WTC11 (cell line): ENCODE measurements at places on chromosomes 12 and 14.
A peak's percentile ranks its signal among the peaks of the same experiment; 100 is the strongest.

DNA sequence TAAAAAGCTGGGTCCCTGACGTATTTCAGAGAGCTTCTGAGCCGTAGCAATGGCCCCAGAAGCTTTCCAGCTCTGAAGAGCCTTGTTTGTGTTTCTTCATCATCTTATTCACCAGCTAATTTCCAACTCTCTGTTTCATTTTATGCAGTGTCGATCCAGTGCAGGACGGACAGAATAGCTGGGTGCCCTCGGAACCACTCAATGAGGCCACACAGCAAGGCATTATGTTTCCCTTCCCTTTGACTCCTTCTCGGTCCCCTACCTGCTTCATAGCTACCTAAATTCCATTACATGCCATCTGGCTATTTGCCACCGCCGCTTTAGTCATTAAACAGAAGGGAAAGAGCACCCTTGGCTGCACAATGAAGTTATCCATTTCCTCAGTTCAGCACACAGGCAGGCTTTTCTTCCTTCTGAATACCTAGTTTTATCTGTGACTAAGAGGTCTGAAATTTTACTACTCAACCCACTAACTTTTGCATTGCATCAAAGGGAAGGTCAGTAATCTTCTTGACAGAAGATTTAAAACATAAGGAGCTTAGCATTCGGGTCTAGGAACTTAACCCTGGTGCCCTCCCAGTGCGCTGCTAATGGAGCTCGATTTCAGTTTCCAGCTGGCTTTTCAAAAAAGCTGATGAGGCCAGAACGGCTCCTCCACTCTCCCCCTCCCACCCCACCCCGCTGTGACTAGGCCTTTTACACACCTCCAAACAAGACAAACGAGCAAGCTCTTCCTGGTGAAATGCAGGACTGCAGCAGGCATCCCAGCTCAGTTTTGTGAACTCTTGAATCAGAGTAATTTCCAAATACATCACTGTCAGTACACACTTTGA is 176.8 kb downstream of the GXYLT1 start:
- DNase-seq = peak; percentile 37

DNA sequence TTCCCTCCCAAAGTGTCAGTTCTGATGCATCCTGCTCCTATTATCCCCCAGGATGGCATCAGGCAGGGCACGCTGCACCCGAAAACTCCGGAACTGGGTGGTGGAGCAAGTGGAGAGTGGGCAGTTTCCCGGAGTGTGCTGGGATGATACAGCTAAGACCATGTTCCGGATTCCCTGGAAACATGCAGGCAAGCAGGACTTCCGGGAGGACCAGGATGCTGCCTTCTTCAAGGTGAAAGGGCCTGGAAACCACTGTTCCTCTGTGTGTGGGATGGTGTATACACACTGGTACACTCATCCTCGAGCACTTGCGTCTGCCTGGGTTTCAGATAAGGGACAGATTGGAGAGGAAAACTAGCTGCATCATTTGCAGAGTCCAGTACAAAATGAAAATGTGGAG is 1.0 kb downstream of the IRF9 start:
- DNase-seq = no peak

DNA sequence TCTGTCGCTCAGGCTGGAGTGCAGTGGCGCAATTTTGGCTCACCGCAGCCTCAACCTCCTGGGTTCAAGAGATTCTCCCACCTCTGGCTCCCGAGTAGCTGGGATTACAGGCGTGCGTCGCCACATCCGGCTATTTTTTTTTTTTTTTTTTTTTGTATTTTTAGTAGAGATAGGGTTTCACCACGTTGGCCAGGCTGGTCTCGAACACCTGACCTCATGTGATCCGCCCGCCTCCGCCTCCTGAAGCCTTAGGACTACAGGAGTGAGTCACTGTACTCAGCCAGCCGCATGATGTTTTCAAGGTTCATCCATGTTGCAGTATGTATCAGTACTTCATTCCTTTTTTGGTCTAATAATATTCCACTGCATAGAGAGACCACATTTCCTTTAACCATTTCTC is 2.4 kb upstream of the RNF34 start:
- no peak for DNase-seq

- no peak for DNase-seq
These were observed 1.3 kb downstream of the BCL2L2 start for GRCh38 chr14:23307687-23308644.

DNA sequence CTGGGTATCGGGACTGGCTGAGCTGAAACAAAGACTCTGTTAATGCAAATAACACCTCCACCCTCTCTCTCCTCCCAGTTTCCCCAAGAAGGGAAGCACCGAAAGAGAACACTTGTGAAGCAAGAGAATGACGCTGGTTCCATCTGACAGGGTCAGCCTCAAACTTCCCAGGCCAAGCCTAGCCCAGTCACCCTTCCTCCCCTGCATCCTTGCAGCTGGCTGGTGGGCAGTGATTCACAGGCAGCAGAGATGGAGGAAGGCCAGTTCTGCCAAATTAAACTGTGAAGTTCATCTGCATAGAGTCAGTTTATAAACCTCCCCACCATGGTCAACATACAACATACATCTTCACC is 2.8 kb downstream of the LRRC74A start:
- no peak for DNase-seq

- no peak for DNase-seq
These were observed 61.0 kb upstream of the PTHLH start for GRCh38 chr12:28033538-28033915.

GRCh38 chr14:64244279-64244678 is 49.9 kb downstream of the ESR2 start:
- no peak for DNase-seq

DNA sequence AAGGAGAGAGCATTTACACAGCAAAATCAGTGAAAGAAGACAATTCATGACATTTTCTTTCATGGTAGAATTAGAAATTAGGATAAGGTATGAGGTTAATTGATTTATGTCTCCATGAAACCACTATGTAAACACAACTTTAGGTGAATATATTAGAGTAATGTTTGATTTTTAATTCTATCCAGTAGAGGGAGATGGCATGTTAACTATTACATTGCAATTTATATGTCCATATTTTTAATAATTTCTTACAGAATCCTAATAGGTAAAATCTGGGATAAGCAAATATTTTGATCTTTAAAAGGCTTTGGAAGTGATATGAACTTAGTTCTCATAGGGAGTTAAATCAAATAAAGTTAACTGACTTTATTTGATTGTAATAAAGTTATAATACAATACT is 373.4 kb upstream of the PDE3A start:
- no peak for DNase-seq

DNA sequence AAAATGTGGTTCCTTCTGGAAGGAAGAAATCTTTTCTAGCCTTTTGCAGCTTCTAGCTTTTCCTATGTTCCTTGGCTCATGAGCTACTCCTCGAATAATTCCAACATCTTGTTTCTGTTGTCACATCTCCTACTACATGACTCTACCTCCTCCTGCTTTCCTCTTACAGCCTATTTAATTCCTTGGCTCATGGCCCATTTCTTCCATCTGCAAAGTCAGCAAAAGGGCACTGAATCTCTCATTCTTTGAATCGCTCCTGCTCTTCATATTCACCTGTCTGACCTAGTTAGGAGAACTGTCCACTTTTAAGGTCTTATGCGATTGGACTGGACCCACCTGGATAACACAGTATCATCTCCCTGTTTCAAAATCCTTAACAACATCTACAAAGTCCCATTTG is 15.8 kb downstream of the PRKD1 start:
- DNase-seq = no peak

DNA sequence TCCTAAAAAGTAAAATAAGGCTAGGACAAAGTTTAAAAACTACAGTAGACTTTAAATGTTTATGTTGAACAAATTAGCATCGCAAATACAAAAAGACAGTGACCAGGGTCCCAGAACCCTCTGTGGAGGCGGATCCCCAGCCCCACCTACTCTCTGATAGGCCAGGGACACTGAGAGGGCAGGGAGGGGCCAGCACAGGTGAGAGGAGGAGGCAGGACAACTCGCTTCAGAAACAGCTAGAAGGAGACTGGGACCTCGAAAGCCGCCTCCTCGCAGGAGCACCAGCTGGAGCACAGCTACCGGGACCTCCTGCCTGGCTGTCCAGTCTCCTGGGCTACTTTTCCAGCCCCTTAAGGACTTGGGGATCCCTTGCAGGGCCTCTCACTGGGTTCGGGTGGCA is 992 bp downstream of the DNAH10 start:
- peak; percentile 76 for DNase-seq

DNA sequence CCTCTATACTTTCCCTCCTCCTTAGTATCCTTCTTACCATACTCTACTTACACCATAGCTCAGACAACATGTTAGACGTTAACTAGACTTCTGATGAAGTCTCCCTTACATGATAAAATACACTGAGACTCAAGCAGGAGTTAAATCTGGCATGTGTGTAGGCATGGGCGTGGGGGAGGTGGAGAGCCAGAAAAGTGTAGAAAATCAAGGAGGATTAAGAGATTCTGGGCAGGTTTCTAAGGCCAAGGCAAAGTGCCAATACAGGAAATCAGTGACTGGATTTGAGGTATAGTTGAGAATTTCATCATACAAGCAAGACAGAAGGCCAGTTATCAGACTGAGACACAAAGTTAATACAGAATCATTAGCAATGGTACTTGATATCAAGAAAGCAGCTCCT is 37.4 kb downstream of the EPS8 start:
- no peak for DNase-seq

DNA sequence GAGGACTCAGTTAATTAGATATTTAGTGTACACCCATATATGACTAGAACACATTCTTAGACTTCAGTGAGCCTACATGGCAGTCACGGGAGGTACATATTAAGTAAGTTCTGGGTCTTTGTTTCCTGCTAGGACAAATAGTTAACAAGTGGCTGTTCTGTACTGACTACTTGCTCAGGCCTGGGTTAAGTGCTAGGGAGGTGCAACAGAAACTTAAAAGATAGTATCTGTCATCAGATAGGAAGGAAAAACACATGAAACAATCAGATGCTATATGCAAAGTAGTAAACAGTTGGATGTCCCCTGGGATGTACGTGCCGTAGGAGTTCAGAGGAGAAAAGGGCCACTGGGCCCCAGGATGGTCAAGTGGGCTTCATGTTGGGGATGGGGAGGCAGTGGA is 59.5 kb downstream of the SLC4A8 start:
- DNase-seq = no peak

- DNase-seq = no peak
These were observed 15.7 kb downstream of the NUBPL start for GRCh38 chr14:31576949-31577348.
